Ovary (tissue), 10 donors: ENCODE measurements at places on chromosomes 2 and 18. TPM values are rescaled to one million over a fixed set of nuclear protein-coding genes. Genes with fewer than 3 reads are reported as not detected.

DNA sequence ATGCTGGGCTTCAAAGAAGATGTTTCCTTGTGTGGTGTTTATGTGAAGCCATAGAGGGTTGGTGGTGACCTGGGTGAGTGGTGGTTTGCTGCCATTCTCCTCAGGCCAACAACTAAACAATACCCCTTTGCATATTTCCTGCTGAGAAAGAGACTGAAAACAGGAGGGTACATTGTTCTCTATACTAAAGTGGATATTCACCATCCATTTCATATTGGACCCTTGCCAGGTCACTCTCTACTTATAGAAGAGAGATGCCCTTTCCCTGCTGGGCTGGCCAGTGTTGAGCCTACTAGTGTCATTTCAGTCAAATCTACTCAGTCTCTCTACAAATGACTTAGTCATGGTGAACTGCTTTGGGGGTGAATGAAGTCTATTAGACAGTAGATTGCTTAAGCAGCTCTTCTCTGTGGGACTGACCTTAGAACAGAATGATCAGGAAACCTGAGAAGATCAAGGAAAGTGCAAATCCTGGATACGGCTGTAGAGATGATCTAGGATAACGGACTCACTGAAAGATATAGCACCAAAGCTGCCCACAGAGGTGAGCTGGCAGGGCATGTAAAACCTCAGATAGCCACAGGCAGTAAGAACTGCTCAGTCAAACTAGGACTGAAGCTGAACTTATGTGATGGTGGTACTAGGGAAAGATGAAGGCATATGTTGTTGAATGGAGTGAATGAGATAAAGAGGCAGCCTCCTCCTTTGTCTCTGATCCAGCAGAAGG, 154.9 kb downstream of the MYO3B start:
- no peak overlapping the region for H3K4me3 ChIP-seq
- no peak for DNase-seq
- no peaks in the 10 kb centered on the region for H3K27me3 ChIP-seq
- H3K36me3 ChIP-seq, result no peaks in the 10 kb centered on the region

RTP5 gene
- total RNA-seq, result not detected

ERMN gene
- total RNA-seq, result not detected

GRCh38 chr2:122469147-122469546, 713.7 kb downstream of the TSN start:
- no peaks in the 10 kb centered on the region for H3K36me3 ChIP-seq
- no peak for DNase-seq
- H3K27me3 ChIP-seq, result no peaks in the 10 kb centered on the region
- H3K4me3 ChIP-seq, result no peak overlapping the region

MRPL30 gene
- total RNA-seq, result 21.5 TPM
